NCI-H526 treated with DMSO at 0.1 percent for 48 hours (cell line): ENCODE measurements at places on chromosomes 1 and 21.
A peak's percentile ranks its signal among the peaks of the same experiment; 100 is the strongest.

- DNase-seq = no peak
Observed at GRCh38 chr1:102640872-102641271, 467.4 kb downstream of the COL11A1 start.

DNA sequence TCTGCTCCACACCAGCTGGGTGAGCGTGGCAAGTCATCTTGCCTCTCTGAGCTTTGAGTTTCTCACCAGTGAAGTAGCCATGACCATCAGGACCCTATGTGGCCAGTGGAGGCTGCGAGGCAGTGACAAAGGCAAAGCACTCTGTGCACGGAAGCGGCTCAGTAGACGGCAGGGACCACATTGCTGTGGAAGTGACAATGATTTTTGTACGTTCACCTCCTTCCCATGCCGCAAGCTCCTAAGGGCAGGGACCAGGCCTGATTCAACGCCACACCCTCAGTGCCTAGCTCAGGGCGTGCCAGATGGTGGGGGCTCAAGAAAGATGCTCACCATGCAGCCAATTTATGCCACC is 210.5 kb downstream of the MATN1 start:
- DNase-seq = no peak

DNA sequence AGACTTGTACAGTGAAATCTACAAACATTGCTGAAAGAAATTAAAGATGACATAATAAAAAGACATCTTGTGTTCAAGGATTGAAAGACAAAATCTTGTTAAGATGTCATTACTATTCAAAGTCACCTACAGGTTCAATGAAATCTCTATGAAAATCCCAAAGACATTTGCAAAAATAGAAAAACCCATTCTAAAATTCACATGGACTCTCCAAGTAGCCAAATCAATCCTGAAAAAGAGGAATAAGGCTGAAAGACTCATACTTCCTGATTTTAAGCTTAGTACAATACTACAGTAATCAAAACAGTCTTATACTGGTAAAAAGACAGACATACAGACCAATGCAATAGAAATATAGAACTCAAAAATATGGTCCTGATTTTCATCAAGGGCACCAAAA is 78.6 kb downstream of the PCSK9 start:
- DNase-seq = no peak

DNA sequence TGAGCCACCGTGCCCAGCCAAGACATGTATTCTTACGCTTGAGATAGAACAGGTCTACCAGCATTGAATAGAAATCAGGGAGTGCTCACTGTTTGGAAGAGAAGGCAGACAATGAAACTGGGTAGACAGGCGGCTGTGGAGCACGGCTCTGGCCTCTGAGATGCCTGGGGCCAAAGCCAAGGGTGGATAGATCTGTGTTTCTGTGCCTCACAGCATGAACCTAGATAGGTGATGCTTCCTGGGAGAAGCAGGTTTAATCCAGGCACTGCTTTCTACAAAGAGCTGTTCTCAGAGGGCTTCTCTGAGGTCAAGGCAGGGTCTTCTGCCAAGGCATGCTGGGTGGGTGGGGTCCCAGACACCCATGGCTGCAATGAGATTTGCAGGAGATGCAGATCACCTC is 24.6 kb upstream of the PRSS38 start:
- DNase-seq = no peak

- DNase-seq = no peak
Observed at GRCh38 chr1:160189649-160190625, at the start of gene CASQ1. CASQ1 (plus strand) TSS chr1:160190575; CDS start chr1:160190752, 177 bp downstream.

GRCh38 chr1:151312826-151313225 is 14.4 kb downstream of the PI4KB start:
- no peak for DNase-seq

DNA sequence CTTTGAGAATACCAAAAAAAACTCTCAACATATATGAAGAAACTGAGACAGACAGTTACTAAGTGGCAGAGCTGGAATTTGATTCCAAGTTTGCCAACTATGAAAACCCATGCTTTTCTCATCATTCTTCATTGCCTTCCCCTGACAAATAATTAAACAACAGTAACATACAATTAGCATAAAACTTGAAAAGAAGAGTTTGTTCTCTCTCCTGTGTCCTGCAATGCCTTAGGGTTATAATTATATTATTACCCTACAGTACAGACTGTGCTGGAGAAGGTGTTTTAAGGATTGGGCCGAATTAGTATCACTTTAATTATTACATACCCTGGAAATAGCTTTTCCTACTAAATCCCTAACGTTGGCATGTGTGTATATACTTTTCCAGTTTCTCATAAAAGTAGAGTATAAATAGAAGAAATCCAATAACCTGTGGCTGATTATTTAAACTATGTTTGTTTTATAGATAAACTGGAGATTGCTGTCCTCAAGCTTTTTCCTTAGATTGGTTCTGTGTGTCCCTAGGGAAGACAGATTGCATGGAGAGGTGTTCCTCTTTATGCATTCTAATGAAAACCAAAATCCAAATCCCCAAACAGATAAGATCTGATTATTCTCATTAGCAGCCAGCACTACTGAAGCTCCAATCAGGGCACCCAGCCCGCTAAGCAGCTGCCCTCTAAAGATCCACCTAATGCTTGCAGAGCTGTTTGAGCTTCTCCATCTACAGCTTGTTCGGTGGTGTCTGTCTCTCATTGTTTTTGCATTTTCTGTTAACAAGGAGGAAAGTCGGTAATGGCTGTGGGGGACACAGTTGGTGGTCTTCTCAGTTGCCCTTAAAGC is 156.3 kb downstream of the TM2D1 start:
- no peak for DNase-seq

DNA sequence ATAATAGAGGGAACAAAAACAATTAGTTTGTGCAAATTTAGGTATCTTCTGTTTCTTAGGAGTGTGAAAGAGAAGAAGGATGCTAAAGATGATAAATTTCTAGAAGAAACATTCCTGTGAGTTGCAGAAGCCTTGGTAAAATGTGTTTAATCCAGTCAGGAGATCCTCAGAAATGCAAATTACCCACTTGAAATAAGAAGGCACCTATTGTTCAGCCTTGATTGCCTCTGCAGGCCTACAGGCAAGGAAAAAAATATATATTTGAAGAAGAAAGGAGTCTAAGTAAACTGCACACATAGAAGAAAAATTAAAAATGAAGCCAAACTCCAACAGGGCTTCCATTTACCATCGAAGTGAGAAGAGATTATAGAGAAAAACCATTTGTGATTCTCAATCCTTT is 51.0 kb upstream of the LHX8 start:
- DNase-seq = peak; percentile 6

GRCh38 chr1:43934101-43934985 is 742 bp downstream of the ARTN start:
- peak; percentile 66 for DNase-seq

DNA sequence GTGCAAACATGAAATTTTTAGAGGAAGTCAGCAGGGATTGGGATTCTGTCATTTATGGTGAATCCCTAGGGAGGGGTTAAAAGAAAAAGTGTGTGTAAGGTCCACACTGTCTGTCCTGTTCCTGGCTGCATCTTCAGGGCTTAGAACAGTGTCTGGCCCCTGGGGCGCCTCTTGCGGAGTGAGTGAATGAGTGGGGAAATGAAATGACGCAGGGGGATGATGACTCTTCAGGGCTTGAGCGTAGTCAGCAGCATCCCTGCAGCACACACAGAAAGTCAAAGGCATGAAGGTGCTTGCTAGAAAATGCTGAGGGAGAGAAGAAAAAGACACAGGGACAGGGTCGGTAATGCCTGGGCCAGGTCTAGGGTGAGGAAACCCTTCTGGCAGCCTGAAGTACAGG is 57.8 kb downstream of the PGBD5 start:
- DNase-seq = no peak

GRCh38 chr1:181061891-181062835 is 26.3 kb upstream of the IER5 start:
- no peak for DNase-seq

GRCh38 chr1:93346421-93346993 is 800 bp downstream of the DR1 start:
- DNase-seq = peak; percentile 49
